Suppressor macrophage treated with lipopolysaccharide for 1 hour (primary cell): ENCODE measurements at places on chromosomes 4 and X.

- DNase-seq: no peak
Observed at GRCh38 chr4:119657111-119657611, 28.6 kb upstream of the PDE5A start.

GRCh38 chrX:145002771-145003170 is 244.5 kb upstream of the SPANXN1 start:
- DNase-seq: no peak

GRCh38 chrX:152824841-152825374 is 5.6 kb downstream of the CETN2 start:
- DNase-seq: no peak

DNA sequence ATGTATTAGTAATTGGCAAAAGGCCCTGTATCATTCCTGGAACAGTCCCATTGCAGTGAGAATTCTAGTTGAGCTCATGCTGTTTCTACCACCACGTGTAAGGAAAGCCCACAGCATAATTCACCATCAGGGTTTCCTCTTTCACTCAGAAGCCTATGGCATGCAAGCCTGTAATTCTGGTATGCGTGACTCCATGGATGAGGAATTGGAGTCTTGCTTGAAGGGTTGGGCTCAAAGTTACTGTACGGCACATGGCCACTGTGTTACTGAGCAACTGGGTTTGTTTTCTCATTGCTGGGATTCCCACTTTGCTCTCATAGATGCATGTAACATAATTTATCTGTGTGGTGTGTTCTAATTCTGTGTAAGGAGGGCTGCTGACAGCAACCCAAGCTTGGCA is 132.3 kb upstream of the NR3C2 start:
- DNase-seq: no peak

DNA sequence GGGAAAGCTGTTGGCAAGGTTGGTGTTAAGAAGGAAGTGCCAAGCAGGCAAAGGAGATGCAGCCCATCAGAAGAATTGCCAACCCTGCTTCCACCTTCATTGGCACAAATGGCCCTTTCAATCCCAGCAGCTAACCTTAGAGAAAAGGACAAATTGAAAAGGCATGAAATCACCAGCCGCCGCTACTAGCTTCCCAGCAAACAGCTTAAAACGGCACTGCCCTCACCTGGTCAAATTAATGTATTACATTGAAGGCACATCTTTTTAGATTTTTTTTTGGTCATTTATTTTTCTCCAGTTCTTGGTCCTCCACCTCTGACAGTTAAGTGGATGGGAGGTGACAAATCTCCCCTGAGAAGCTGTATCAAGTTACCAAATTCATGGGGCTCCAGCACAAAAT is 51.0 kb upstream of the NHSL2 start:
- peak; percentile 39 for DNase-seq

- DNase-seq: no peak
Observed at GRCh38 chr4:162866565-162866964, 300.1 kb downstream of the NAF1 start.

DNA sequence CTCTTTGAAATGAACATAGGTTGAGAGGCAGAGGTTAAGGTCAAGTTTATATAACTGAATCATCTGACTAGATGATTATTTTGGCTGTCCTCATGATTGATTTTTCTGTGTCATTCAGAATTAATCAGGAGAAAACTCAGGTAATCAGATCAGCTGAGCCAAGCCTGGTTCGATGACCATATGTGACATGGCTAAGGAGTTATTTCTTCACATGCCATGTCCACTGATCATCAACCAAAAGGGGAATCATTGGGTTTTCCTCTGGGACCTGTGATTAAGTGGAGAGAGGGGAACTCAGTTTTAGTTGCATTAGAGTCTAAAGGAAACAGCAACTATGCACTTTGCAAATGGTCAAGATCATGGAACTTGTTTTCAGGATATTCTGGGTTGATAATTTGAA is 20.3 kb upstream of the PACRGL start:
- peak; percentile 41 for DNase-seq

DNA sequence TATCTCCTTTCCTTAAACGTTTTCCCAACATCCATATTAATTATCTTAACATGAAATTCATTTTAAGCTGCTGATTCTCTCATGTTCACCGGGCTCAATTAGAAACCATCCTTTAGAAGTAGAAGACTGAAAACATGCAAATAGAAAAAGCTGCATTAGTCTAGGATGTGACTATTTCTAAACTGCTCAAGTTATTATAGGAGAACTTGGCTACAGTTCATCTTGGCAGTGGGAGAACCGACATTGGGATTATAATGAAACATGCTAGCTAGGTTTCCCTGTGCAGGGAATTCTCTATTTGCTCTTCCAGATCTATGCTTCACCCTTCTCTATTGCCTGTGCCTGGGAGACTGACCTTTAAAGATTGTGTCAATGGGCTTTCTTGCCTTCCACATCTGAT is 151.0 kb upstream of the PPARGC1A start:
- no peak for DNase-seq

- DNase-seq: no peak
Observed at GRCh38 chrX:111355523-111356115, 56.4 kb downstream of the DCX start.

GRCh38 chr4:88623097-88623496 is 30.8 kb downstream of the HERC3 start:
- peak; percentile 89 for DNase-seq

- no peak for DNase-seq
Observed at GRCh38 chr4:4599481-4600275, 57.8 kb upstream of the STX18 start.

DNA sequence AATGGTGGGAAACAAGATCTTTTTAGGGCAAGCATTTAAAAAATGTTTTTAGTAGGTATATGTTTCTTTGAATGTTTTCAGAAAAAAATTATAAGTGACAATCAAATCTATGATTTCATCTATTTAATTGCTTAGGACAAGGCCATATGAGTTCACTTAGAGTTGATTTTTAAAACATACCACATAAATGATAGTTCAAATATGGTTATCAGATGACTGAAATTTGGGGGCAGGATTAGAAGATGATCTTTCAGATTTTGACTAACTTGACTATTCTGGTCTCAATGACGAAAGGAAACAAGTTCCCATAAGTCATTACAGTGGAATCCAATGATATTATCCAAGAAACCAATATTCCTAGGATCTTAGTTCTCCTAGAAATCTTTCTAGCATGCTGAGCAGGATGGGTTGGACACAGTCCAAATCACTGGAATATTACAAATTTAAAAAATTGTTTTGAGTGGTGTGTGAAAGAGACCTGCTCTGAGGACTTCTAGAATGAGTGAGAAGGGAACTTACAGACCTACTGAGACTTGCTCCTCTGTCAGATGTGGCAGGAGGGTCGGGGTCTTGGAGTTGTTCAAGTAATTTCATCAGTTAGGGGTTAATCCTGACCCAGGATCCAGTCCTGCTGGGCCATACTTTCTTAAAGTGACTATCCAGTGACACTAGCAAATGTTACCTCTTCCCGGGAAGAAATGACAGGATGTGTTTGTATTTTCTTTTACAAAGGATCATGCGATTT is 20.0 kb downstream of the RHOH start:
- DNase-seq: no peak

DNA sequence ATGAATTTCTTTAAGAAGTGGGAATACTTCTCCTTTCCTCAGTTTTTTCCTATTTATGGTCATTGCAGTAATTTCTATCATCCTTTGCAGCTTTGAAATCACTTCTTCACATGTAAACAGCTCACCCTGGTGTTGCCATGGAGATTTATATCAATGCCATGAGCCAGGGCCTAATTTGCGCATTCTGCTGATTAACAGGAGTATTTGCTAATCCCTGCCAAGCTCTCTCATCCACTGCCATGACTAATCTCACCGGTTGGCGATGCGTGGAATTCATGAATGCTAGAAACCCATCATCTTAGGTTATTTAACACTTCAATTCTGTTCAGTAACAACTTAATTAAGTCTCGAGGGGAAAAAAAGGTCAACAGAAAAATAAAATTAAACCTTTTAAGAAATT is 11.8 kb upstream of the FGF13 start:
- DNase-seq: no peak

DNA sequence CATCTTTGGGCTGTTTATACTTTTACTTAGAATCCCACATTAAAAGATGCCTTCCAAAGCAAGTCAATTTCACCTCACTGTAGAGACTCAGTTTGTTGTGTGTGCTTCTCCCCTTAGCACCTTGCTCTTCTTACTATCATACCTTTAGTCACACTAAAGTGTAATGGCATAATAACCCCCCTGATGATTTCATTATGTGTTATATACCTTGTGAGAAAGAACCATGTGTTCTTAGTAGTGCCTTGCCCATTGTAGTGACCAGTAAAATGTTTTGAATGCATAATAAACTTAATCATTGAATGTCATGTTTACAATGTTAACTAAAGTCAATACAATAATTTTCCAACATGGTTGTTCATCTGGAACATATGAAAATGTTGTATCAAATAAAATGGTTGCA is 1621.9 kb downstream of the PCDH7 start:
- no peak for DNase-seq

DNA sequence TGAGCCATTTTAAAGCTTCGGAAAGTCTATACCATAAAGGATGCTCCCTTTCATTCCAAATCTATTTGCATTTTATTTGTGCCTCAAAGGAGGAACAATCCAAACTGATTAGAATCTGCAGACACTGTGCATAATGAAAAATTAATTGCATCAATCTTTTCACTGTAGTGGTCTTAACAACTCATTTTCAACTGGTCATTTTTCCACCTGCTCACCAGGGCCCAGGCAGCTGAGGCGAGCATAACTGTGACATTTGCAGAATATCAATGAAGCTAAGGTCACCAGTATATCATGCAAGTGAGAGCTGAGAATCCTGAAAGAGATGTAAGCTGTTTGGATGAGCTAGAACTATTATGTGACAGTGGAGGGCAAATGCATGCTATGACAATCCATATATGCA is 387.3 kb upstream of the TECRL start:
- no peak for DNase-seq

DNA sequence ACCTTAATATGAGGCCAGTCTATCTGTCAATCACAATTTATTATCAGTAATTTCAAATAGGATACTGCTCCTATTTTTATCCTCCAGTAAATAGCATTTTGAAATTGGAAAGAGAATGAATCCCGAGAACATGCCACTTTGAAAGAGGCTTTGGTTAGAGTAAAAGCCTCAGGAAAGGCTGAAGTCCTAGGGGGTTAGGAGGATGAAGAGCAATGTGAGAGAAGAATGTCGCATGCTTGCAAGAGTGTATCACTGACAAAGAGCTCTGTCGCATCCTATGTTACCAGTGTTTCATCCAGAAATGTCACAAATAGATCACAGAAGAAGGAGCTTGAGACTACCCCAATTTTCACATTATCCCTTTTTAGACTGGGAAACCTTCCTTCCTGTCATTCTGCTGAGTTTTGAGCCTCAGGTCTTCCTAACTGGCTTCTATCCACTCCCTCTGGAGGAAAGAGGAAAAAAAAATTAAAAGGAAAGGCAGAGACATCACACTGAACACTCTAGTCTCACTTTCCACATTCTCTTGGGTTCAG is 39.8 kb downstream of the GPM6A start:
- no peak for DNase-seq

DNA sequence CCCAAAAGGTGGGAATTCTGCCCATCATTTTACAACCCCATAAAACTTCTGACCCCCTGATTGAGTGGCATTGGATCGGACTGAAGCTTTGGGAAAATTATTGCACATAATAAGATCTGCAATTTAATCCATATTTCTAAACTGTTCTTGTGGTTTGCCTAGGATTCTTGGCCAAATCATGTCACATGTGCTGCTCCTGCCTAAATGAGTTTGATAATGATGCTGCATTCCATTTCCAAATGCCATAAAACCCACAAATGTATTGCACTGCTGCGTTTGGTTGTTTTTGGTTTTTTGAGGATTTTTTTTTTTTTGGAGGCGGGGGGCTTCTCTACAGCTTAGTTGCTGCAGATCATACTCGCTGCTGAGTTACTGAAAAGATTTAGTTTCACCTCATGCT is 153.6 kb downstream of the QDPR start:
- no peak for DNase-seq

DNA sequence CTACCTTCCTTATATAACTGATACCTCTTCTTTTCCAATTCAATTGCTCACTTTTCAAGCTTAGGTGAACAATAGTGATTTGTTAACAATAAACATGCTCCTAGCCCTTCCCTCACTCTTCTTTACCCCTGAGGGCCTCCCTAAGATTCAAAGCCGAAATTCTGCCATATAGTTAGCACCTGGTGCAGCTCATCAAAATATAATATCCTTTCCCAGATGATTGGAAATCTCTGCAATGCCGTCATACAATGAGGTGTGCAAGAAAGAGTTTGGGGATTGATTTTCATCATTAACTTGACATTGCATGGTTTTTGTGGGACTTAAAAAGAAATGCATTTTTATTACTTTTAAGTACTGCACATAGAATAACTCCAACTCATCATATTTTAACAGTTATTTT is 95.3 kb downstream of the HDAC8 start:
- DNase-seq: no peak
